NCI-H1417 treated with DMSO at 0.1 percent for 48 hours (cell line): ENCODE measurements at places on chromosomes 6 and 20.
A peak's percentile ranks its signal among the peaks of the same experiment; 100 is the strongest.

- no peak for DNase-seq
These were observed 115.3 kb downstream of the RTN4IP1 start for GRCh38 chr6:106513808-106514582.

DNA sequence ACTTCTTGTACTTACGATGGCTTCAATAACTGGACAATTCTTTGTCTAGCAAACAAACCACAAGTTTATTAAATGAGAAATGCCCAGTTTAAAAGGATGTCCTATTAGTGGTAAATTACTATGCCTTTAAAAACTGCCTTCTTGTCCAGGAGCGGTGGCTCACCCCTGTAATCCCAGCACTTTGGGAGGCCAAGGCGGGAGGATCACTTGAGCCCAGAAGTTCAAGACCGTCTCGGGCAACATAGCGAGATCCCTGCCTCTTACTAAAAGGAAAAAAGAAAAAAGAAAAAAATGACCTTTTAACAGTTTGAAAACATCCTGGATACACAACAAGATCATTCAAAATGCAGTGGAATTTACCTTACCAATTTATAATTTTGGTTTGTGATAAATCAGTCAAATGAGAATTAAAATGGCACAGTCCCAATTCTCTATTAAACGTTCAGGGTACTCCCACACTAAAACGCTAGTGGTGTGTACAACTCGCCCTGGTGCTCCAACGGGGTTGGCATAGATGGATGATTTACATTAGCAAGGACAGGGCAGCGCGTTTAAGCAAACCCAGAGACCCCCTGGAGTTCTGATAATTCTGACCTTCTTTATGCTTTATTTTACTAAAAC, 2.3 kb downstream of the ZBTB2 start:
- peak; percentile 83 for DNase-seq

DNA sequence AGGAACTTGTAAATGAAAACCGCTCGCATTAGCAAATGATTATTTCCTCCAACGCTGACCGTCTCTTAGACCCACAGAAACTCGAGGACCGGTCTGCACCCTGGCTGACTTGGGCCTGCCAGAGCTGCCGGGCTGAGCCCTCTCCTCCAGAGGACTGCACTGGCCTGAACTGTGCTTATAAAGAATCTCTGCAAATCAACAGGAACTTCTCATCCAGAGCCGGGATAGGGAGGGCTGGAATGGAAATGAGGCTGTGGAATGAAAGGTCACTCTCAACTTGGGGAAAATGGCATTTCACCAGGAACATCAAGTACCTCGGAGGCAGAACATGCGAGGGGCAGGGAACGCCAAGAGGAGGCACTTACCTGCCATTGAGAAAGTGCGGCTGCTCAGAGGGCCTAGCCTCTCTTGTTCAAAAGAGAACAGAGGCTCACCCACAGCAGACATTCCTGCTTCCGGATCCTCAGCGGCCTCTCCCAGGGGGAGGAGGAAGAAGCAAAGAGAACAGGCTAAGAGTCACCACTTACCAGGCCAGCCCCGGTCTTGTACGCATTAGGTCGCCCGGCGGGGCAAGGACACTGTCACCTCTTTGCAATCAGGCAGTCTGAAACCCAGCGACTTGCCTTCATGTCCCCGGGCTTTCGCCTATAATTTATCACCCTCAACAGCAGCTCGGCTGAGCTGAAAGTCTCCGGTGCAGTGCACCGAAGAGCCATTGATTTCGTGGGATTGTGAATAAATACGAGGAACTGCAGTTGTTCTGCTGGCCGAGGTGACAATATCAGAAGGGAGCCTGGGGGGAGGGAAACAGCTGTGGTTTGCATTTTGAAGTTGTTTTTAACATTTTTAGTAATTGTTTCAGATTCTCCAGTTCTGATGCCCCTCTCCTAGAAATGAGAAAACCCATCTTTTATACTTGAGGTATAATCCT, 37.6 kb downstream of the ZMYND8 start:
- no peak for DNase-seq

GRCh38 chr6:165002358-165002757, 307.0 kb downstream of the C6orf118 start:
- no peak for DNase-seq
